ENCODE measurements at places on chromosomes 3 and 15.

DNA sequence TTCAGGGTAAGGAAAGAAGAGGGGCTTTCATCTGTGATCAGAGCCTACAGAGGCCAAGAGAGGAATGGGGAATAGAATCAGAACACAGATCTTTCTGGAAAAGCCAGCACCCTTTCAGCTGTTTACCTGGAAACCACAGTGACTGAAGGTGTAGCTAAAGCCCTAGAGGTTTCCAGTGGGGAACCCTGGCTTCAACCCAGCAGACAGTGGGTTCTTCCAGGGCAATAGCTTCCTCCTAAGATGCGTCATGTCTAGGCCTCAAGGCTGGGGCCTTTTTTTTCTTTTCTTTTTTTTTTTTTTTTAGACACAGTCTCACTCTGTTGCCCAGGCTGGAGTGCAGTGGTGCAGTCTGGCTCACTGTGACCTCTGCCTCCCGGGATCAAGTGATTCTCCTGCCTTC, 3.1 kb upstream of the CPNE9 start:
- DNase-seq, result no peak

GRCh38 chr3:8352475-8352874, 149.1 kb upstream of the LMCD1 start:
- DNase-seq, result no peak

GRCh38 chr15:90203922-90204321, 2.8 kb downstream of the SEMA4B start:
- DNase-seq, result no peak

DNA sequence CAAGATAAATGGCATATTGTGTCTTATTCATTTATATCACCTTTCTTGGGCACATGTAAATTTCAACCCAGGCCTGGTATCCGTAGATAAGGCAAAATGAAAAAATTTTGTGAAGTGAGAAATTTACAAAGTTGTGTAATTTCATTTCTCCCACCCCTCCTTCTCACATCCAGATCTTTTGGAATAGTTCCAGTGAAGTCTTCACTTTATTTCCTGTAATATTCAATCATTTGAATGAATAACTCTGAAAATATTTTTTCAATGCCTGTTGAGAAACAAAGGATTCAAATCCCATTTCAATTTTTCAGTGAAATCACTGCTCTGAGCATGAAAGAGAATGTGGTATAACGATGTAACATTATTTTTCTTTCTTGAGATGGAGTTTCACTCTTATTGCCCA, 53.4 kb downstream of the BTLA start:
- DNase-seq, result no peak

DNA sequence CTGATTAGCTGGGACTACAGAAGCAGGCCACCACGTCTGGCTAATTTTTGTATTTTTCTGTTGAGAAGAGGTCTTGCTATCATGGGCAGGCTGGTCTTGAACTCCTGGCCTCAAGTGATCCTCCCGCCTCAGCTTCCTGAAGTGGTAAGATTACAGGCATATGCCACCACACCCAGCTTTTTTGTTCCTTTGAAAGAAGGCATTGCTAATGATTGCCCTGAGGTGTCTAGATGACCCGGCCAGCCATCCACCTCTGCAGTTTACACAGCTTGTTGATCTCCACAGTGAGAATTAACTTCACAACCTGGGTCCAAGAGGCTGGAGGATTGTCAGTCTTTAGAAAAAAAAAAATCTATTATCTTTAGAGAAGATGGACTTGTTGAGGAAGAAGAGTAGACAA, 58.7 kb downstream of the SMAD3 start:
- DNase-seq, result no peak

DNA sequence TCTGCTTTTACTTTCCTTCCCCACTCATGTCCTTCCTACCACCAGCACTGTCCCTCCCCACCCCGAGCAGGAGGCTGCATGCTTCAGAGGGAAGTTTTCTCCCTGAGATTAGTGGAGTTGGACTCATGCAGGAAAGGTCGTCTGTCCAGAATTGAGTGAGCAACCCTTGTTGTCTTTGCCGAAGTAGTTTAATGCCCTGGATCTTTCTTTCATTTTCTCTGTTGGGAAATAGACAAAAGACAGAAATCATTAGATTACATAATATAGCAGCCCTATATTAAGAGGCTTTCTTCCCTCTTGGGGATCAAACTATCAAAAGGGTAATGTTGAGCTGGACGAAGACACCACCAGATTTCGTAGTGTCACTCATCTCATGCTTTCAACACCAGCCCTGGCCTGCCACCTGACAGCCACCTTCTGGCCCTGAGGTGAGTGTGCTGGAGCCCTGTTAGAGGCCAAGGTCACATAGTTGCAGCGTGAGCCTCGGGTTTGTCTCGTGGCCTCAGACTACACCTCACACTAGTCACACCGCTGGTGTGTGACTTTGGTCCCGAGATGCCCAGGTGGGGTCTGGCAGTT, 231.0 kb downstream of the ITPR1 start:
- peak; percentile 62 for DNase-seq

- peak; percentile 80 for DNase-seq
These were observed 62.5 kb downstream of the CBLB start for GRCh38 chr3:105806359-105806758.

DNA sequence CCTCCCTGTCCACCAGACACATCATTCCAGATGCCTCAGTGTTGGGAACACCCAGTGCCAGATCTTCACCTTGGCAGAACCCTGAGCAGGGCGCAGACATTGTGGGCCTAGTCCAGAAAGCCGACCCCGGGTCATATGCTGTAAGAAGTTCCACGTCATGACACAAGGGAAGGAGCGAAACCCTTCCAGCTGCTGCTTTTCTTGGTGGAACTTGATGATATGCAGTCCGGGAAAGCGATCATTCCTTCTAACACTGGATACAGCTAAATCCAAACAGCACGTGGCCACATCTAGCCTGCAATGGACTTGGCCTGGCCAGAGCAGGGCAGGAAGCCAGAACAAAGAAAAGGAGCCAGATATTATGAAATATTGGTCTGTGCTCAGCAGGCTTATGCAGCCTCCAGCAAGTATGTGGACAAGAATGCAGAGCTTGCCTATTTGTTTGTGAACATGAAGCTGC, 22.0 kb downstream of the GASK1A start:
- peak; percentile 39 for DNase-seq

DNA sequence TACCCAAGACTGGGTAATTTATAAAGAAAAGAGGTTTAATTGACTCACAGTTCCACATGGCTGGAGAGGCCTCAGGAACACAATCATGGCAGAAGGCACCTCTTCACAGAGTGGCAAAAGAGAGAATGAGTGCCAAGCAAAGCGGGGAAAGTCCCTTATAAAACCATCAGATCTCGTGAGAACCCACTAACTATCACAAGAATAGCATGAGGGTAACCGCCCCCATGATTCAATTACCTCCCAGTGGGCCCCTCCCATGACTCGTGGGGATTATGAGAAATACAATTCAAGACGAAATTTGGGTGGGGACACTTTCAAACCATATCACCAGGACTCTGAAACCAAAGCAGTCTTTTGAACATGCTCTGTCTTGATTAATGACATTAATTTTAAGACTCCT, 7.0 kb downstream of the RTP3 start:
- DNase-seq, result no peak

GRCh38 chr3:7095116-7095515, 234.2 kb downstream of the GRM7 start:
- DNase-seq, result no peak

GRCh38 chr3:94996743-94997142, 933.9 kb downstream of the NSUN3 start:
- no peak for DNase-seq

DNA sequence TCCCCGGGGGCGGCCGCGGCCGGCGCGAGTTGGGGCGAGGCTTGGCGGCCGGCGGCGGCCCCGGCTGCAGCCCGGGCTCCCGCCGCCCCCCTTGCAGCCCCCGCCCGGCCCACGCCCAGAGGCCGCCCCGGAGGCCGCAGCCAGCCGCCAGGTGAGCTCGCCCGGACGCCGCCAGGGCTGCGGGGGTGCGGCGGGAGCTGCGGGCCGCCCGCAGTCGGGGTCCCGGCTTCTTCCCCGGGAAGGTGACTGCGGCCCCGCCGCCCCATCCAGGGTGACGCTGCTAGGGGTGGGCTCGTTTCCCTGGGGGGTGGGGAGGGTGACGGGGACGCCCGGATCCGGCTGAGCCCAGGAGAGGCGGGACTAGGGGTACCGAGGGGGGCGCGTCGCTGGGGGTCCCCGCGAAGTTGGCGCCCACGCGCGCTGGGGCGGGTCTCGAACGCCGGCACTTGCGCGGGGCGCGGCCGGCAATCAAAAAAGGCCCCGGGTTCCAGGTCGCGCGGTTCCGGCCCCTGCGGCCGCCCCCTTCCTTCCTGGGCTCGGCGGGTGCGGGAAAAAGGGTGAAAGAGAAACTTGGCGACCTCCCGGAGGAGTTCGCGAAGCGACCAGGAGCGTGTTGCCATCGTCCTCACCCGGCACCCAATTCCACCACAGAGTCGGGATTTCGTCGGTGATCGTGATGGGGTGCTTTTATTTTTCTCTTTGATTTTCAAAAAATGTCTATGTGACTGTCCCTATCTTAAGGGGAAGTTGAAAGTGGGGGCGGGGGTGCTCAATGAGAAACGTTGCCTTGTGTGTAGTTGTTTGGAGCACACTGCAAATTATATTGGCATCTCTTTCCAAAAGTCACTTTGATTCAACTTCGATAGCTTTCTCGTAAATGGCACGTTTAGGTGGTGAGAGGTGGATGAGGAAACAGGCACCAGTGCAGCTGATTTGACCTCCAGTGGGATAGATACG, 619 bp downstream of the ATXN7 start:
- DNase-seq, result peak; percentile 65

DNA sequence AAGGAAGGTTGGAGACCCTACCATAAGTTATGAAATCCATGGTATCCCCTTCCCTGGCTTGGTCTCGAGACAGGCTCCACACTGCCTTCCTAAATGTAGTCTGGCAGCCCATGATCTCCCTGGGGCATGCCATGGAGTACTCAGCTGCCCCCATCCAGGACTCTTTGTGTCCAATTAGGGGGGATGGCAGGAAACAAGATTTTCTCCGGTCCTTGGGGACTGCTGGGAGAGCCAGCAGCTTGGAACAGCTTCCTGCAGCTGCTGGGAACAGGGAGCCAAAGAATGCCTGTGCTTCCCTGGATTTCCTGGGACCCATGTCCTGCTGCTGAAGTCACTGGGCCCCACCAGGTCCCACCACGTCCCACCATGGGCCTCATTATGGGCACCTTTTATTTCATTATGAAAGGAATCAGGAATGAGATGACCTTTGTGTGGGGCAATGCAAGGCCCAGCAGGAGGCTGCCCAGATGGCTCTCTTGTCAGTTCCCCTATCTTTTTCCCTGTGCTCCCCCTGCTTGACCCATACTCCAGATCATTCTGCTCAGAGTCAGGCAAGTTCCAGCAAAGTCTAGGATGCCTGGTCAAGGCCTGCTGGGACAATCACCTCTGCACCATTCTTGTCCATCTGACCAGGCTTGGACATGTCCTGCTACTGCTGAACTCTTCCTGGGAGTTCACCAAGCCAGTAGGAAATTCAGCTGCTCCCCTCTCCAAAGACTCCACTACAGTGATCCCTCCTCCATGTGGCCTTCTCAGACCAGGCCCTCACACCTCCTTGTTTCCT, 15.0 kb upstream of the DAG1 start:
- peak; percentile 11 for DNase-seq

- no peak for DNase-seq
These were observed 44.0 kb upstream of the SEMA6D start for GRCh38 chr15:47673232-47673761.

DNA sequence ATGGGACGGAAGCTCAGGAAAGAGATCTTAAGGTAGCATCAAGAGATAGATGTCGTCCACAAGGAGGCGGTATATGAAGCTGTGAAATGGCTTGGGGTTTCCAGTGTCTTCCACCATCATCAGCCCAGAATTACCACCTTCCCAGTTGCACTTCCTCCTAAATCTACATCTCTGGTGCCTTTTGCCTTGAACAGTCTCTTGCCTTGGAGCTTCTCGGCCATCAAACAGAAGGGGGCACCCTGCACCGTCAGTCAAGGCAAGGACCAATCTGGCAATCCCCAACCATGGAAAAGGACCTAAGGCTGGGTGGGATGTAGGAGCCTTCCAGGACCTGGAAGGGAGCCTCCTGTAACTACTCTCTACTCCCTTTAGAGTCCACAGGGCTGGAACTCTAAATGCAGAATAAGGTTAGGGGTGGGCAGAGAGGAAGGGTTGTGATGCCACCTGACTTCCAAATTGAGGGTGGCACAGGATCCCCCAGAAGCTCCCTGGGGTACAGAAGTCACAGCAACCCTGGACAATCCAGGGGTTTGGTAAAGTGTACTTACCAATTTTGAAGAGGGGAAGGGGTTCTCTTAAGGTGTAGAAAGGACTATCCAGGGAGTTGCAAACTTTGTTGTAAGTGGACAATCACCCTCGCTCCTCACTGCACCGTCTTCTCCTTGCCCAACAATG, 1.0 kb upstream of the RYR3 start:
- DNase-seq, result peak; percentile 23

- DNase-seq, result no peak
These were observed 11.7 kb upstream of the CP start for GRCh38 chr3:149233323-149233722.

DNA sequence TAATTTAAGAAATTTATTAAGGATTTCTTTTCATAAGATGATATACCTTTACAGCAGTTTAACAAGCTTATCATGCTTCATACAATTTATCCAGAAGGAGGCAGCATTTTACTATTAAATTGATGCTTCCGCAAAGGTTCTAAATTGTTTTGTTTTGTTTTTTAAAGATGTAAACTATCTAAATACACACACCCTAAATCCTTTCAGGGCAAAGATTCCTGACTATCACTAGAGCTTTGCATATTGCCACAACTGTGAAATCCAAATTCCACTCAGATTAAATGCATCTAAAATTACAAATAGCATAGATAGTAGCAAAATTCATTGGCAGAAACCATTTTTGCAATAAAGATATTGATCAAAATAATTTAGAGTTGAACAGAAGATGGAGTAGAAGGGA, 44.5 kb upstream of the CCNL1 start:
- DNase-seq, result peak; percentile 23

- no peak for DNase-seq
These were observed 50.9 kb downstream of the CORO2B start for GRCh38 chr15:68629519-68630210.

DNA sequence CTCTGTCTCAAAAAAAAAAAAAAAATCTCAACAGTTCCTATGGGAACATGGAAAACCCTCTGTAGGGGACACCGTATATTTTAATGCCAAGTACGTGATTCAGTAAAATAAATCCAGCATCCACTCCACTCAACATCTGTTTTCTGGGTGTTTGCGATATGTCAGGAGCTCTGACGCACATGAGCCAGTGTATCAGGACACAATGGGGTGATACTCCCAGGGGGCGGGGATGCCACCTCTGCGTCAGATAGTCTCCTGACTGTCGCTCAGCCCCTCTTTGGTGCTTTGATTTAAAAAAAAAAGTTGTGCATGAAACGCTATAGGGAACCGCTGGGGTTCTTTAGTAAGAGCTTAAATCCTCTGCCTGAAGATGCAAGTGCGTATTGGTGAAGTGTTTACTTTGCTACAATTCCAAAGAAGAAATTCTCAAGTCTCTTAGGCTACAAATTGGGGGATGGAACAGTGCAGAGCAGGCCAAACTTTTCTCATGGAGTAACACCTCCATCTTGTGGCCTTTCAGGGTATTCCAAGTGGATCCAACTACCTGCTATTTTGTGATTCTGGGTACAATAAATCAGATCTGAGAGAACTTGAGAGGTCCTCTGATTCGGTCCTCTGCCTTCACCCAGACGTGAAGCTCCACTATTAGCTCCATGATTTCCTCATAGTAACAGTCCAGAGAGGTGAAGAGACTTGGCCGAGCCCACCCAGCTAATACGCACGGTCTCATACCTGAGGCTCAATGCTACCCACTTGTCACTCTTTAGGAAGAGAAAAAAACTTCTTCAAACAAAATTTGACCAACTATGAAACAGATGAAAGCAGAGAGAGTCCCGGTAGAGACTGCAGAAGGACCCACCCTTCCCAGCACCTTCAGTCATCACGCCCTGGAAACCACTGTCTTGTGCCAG, 9.3 kb upstream of the NR2E3 start:
- DNase-seq, result peak; percentile 54

Measured in inflammatory macrophage (primary cell).